Activated CD8-positive, alpha-beta memory T cell treated with anti-CD3 and anti-CD28 coated beads for 24 hours (primary cell): ENCODE measurements at places on chromosomes 16 and 17.

- DNase-seq: no peak
Observed at GRCh38 chr17:39352986-39353385, 48.4 kb downstream of the FBXL20 start.

GRCh38 chr17:57577751-57578607 is 167.1 kb downstream of the CCDC182 start:
- no peak for DNase-seq

DNA sequence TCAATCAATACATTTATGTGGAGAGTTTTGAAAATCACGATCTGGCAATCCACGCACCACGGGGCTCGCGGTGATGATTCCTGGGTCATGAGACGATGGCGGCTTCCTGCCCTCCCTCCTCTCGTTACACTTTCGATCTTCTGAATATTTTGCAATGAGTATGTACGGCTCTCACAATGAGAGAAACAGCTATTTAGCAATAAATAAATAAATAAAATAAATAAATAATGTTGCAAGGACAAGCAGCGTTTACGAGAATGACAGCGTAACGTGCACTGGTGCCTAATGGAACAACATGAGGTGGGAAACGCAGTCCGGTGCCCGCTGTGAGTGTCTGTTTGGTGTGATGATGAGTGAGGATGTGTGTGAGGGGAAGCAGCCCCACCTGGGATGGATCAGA is 46.7 kb upstream of the JPH3 start:
- DNase-seq: no peak

- no peak for DNase-seq
Observed at GRCh38 chr17:81681672-81682071, 1.9 kb downstream of the ARL16 start.

DNA sequence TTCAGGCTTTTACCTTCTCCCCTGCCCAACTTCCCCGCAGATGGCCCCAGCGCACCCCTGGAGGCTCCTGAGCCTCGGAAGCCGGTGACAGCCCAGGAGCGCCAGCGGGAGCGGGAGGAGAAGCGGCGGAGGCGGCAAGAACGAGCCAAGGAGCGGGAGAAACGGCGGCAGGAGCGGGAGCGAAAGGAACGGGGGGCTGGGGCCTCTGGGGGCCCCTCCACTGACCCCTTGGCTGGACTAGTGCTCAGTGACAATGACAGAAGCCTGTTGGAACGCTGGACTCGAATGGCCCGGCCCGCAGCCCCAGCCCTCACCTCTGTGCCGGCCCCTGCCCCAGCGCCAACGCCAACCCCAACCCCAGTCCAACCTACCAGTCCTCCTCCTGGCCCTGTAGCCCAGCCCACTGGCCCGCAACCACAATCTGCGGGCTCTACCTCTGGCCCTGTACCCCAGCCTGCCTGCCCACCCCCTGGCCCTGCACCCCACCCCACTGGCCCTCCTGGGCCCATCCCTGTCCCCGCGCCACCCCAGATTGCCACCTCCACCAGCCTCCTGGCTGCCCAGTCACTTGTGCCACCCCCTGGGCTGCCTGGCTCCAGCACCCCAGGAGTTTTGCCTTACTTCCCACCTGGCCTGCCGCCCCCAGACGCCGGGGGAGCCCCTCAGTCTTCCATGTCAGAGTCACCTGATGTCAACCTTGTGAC is 3.6 kb downstream of the MAPK7 start:
- DNase-seq: no peak

DNA sequence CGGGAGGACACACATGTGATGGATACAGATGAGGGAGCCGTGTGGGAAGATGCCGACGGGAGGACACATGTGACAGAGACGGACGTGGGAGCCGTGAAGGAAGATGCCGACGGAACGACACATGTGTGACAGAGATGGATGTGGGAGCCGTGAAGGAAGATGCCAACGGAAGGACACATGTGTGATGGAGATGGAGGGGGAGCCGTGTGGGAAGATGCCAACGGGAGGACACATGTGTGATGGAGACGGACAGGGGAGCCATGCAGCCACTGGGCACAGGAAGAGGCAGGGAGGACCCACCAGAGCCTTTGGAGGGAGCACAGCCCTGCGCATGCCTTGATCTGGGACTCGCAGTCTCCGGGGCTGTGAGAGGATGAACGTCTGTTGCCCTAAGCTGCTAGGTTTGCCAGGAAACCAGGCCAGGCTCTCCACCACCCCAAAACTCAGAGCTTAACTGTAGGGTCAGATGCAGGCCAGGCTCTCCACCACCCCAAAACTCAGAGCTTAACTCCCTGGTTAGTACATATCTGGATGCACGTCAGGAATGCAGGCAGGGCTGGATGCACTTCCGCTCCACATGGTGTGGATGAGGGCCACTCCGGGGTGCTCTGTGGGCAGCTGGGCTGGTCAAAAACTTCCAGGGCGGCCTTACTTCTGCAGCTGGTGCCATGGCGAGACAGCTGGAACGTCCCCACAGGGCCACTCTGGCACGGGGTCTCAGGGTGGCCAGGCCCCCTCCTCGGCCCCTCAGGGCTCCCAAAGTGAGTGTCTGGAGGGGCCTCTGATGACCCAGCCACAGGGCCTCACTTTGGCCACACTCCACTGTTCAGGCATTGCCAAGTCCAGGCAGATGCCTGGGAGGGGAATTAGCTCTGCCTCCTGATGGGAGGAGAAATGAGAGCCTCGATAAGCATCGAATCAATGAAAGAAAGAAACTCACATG is 47.7 kb upstream of the ZNF469 start:
- DNase-seq: no peak

- DNase-seq: peak; percentile 94
Observed at GRCh38 chr16:10385725-10386516, at the start of gene ATF7IP2. TSS of gene ATF7IP2 (plus strand) at chr16:10386061. CDS start at chr16:10430621, 44,560 bp downstream.

DNA sequence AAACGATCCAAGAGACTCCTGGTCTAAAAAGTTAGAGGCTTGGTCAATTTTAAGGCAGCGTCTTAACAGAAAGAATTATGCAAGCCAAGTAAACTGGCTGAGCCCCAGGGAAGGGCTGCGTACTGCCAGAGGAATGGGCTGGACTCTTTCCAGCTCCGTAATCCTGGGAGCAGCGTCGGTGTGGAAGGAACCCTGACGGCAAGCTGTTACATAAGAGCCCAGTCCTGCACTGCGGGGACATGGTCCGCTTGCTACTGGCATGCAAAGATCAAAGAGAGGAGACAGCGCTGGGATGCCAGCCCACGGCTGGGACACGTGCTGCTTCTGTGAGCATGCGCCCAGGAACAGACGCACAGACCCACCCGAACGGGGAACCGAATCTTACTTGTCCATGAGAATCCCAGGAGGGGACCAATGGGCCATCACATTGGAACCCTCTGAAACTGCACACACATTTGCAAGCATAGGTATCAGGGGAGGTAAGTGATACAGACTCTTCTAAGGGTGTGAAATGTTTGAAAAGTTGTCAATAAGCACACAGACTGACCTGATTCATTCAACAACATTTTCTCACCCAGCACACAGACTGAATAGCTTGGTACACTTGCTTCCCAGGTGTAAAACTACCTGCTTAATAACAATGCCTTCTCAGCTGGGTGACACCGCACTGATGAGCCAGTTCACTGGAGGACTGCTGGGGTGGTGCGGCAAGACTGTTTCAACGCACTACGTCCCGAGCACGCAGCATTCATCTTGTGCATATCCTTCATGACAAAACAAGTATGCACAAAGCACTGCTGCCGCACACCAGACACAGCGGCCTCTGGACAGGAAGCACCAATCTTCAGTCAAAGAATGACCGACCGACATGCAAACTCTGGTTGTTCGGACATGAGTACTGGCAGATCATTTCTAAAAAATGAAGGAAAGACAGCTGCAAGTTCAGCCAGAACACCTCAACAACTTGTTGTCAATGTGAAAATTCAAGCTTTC is 94.9 kb downstream of the ANKRD11 start:
- DNase-seq: no peak

- DNase-seq: no peak
Observed at GRCh38 chr16:79605999-79606398, 5.5 kb upstream of the MAF start.

DNA sequence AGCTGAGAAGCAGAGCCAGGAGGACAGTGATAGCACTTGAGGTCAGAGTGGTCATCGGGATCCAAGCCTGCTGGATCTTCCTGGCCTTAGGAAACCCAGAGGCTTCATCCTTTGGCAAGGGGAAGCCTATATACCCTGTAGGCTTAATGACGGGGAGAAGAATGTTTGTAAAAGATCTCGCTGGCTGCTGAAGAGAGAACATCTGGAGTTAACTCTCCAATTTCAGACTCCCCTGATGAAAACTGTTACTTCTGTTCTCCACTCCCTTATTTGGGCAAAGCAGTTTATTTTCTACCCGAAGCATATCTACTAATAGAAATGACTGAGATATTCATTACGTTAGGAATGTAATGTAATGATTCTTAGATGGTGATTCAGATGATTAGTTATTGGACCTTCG is 487.0 kb downstream of the CDH13 start:
- no peak for DNase-seq

DNA sequence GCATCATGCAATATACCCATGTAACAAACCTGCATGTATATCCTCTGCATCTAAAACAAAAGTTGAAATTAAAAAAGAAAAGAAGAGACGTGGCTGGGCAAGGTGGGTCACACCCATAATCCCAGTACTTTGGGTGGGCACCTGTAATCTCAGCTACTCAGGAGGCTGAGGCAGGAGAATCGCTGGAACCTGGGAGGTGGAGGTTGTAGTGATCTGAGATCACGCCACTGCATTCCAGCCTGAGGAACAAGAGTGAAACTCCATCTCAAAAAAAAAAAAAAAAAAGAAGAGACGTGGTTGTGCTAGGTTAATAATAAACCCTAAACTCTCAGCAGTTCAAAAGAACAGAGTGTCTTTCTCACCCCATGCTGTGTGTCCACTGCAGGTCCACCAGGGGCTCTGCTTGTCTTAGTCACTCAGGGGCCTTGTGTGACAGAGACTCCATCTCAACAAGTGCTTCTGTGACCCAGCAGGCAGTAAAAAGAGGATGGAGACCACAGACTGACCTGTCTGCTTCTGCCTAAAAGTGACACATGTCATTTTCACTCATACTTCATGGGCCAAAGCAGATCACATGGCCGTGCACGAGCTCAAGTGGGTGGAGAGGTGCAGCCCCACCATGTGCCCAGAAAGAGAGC is 22.3 kb upstream of the N4BP1 start:
- DNase-seq: peak; percentile 44

GRCh38 chr16:86923656-86924055 is 345.3 kb downstream of the FOXL1 start:
- DNase-seq: no peak

DNA sequence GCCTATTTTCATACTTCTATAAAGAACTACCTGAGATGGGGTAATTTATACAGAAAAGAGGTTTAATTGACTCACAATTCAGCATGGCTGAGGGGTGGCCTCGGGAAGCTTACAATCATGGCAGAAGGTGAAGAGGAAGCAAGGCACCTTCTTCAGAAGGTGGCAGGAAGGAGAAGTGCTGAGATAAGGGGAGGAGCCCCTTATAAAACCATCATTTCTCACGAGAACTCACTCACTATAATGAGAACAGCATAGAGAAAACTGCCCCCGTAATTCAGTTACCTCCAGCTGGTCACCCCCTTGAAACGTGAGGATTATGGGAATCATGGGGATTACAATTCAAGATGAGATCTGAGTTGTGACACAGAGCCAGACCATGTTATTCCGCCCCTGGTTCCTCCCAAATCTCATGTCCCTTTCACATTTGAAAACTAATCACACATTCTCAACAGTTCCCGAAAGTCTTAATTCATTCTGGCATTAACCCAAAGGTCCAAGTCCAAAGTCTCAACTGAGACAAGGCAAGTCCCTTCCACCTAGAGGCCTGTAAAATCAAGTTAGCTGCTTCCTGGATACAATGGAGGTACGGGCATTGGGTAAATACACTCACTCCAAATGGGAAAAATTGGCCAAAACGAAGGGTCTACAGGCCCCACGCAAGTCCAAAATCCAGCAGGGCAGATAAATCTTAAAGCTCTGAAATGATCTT is 237.7 kb downstream of the CDH13 start:
- no peak for DNase-seq

GRCh38 chr16:72838951-72839350 is 209.0 kb downstream of the ZFHX3 start:
- no peak for DNase-seq

DNA sequence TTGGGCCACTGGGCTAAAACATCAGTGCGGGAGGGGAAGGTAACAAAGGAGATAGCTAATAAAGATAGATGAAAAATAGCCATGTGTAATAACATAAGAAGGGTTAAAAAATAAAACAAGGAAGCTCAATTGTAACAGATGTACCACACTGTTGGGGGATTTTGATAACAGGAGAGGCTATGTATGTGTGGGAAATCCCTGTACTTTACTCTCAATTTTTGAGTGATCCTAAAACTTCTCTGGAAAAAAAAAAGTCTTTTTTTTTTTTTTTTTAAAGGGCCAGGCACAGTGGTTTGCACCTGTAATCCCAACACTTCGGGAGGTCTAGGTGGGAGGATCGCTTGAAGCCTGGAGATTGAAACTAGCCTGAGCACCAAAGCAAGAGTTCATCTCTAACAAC is 1.9 kb upstream of the MMD start:
- DNase-seq: no peak

- no peak for DNase-seq
Observed at GRCh38 chr17:19945009-19945626, 32.5 kb downstream of the AKAP10 start.

GRCh38 chr17:13005530-13005929 is 12.3 kb downstream of the ELAC2 start:
- no peak for DNase-seq

- no peak for DNase-seq
Observed at GRCh38 chr16:86844695-86845094, 266.3 kb downstream of the FOXL1 start.

DNA sequence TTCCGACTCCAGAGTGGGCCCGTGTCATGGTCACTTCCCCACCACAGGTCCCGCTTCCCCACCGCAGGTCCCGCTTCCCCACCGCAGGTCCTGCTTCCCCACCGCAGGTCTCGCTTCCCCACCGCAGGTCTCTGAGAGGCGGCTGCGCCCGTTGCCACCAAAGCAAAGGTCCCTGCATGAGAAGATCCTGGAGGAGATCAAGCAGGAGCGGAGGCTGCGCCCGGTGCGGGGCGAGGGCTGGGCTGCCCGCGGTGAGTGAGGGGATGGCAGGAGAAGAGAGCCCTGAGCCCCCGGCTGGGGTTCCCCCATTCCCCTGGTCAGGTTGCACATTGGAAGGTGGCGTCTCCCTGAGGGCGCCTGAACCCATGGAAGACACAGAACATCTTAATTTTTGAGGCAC is 17.4 kb upstream of the TCF25 start:
- DNase-seq: no peak

DNA sequence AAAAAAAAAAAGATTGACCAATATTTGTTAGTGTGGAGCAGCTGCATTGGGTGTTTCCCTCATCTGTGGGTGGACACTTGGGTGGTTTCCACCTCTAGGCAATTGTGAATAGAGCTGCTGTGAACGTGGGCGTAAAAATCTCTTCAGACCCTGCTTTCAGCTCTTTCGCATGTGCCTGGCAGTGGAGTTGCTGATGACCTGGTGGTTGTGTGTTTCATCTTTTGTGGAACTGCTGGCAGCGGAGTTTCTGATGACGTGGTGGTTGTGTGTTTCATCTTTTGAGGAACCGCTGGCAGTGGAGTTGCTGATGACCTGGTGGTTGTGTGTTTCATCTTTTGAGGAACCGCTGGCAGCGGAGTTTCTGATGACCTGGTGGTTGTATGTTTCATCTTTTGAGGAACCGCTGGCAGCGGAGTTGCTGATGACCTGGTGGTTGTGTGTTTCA is 21.4 kb downstream of the ZC3H18 start:
- no peak for DNase-seq
